Fibroblast of pulmonary artery (primary cell): ENCODE measurements at places on chromosomes 1 and 21.
A peak's percentile ranks its signal among the peaks of the same experiment; 100 is the strongest.

DNA sequence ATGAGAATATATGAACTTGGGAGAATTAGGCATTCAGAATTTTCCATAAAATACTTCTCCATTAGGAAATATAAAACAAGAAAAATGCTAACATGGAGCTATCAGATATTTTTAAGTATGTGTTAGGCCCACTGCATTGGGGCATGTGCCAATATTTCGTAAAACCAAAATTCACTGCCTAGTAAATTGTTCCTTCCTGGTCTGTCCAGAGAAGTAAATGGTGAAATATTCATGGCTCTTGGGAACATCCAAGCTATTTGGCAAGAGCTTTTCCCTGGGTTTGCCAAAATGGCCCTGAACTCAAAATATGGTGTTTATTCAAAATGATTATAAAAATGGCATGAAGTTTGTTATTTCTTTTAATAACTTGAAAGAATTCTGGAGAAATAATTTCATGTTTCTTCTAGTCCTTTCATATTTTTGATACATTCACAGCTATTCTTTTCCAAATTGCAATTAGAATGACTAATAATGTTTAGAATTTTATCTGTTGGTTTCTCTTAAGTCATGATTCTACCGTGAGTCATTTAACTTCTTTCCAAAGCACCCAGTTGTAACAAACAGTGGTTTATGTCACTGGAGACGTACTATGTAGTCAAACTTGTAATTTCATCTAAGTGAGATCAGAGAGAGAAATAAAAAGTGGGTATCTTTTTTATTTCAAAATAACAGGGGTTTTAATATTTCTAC, 25.7 kb upstream of the SLC19A2 start:
- DNase-seq: peak; percentile 93

DNA sequence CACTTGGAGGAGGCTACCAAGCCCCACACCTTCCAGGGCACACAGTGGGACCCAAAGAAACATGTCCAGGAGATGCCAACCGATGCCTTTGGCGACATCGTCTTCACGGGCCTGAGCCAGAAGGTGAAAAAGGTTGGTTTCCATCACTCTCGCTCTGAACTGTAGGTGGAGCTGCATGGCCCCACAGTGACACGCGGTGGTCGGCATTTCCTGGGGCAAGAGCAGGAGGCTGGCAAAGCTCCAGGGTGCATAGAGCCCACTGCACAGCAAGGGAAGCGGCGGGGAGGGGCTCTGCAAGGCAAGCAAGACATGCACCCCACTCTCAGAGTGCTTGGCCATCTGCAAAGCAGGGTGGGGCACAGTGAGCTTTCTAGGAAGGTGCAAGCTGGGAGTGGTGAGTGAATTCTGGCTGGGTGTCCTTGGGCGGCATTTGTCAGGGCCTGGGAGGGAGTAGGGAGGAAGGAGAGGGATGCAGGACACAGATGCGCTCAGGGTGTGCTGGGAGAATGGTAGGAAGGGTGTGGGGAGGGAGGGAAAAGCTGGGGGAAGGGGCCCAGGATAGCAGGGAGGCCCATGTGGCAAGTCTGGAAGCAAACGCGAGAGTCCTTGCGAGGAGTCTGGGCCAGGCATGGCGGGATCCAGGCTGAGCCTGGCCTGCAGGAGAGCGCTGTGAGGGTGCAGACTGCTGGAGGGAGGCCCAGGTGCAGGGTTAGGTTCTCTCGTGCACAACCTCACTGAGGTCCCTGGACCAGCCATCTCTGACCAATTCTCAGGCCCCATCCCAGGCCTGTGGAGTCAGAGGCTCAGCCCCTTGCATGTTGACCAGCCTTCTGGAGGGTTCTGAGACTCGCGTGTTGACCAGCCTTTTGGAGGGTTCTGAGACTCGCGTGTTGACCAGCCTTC, 11.0 kb downstream of the TRPM2 start:
- no peak for DNase-seq

GRCh38 chr1:183330335-183330734, 87.8 kb downstream of the NMNAT2 start:
- DNase-seq: no peak

DNA sequence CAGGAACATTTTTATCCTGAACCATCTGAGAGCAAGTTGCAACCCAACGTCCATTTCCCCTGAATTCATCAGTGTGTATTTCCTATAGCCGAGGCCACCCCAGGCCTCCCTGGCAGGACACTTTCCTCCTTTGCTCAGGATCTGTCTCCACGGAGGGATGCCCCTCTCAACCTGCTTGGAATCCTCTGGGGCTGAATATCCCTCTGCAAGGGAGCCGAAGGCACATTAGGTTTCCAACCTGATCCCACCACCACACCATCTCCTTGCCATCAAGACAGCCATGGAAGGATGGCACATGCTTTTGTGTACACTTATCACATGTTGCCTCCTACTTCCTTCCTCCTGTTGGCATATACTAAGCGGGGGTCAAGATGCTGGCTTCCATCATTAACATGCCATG, 74.8 kb upstream of the EDN2 start:
- DNase-seq: no peak

DNA sequence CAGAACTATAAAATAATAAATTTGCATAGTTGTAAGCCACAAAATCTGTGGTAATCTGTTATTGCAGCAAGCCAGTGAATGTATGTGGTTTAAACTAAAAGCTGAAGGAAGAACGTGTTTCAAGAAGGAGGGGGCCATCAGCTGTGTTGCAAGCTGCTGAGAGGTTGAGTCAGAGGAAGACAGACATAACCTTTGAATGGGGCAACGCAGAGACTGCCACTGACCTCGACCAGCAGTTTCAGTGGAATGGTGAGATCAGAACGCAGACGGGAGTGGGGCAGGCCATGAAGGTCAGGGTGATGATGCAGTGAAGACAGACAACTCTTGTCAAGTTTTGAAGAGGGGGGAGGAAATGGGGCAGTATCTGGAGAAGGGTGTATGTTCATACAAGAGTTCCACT, 23.2 kb upstream of the QSOX1 start:
- DNase-seq: peak; percentile 92

- no peak for DNase-seq
Observed at GRCh38 chr1:241591736-241592135, 48.4 kb downstream of the CHML start.
